ENCODE measurements at places on chromosomes 3 and 15.
A peak's percentile ranks its signal among the peaks of the same experiment; 100 is the strongest.

- no peak for DNase-seq
Observed at GRCh38 chr3:8848696-8849131, 79.3 kb upstream of the OXTR start.

DNA sequence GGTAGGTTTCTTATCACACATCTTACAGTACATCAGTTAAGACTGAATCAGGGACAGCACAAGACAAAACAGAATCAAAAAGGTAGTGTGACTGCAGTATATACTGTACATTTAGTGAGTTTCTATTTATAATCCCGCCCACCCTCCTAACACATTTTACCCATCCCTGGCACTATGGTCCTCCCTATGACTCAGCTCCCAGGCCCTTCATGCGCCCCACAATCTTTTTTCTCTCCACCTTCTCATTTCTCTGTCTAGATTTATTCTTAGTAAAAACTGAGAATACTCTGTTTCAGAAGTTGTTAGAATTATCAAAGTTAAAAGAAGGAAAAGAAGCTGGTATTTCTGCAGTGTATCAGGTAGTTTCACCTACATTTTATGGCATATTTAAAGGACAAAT is 427.3 kb downstream of the CNTN4 start:
- no peak for DNase-seq

DNA sequence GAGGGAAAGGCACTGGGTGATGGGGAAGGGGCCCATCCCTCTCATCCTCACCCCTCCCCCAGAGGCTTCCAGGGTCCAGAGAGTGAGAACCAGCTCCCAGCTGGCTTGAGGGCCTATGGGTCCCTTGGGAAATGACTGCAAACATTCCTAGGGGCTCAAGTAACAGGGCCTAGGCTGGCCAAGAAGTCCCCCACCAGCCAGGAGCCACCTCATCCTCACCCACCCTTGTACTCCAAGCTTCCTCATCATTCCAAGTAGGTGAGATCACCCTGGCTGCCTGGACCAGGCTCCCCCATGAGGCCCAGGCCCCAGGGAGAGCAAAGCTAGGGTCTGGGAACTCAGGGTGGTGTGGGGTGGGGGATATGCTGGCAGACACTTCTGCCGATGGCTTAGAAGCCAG is 14.8 kb downstream of the LOXL1 start:
- DNase-seq: no peak

DNA sequence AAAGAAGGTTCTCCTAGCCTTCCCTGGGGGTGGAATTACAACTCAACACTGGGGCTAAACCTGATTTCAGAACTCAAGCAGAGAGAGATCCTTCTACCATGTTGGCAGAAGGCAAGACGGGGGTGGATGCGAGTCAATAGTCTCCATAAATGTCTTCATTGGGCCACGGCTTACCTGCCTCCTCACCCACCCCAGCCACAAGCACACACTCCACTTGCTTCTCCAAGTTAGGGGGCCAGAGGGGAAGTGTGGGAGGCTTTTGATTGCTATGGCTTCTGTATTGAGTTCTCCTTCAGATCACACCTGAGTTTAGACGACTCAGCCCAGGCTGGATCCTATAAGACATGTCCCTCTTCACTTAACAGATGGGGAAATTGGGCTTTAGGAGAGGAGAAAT is 178.9 kb downstream of the UACA start:
- no peak for DNase-seq

- no peak for DNase-seq
Observed at GRCh38 chr3:2661078-2661477, 449.1 kb downstream of the IL5RA start.

GRCh38 chr3:166472015-166472414 is 634.8 kb upstream of the BCHE start:
- no peak for DNase-seq

DNA sequence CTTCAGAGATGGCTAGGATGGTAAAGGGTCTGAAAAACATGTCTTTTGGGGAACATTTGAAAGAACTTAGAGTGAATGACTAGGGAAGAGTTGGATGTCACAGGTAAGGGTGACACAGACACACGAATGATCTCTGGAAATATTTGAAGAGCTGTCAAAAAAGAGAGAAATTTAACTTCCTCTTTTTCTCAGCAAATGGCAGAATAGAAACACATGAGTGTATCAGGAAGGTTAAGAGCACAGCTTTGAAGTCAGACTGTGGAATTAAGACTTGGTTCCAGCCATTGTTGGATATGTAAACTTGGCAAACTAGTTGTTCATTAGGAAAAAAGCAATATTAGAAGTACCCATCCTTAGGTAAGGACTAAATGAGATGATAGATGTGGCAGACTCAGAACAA is 117.7 kb downstream of the IMPG2 start:
- no peak for DNase-seq

GRCh38 chr15:99305761-99306505 is 54.7 kb downstream of the LRRC28 start:
- no peak for DNase-seq

DNA sequence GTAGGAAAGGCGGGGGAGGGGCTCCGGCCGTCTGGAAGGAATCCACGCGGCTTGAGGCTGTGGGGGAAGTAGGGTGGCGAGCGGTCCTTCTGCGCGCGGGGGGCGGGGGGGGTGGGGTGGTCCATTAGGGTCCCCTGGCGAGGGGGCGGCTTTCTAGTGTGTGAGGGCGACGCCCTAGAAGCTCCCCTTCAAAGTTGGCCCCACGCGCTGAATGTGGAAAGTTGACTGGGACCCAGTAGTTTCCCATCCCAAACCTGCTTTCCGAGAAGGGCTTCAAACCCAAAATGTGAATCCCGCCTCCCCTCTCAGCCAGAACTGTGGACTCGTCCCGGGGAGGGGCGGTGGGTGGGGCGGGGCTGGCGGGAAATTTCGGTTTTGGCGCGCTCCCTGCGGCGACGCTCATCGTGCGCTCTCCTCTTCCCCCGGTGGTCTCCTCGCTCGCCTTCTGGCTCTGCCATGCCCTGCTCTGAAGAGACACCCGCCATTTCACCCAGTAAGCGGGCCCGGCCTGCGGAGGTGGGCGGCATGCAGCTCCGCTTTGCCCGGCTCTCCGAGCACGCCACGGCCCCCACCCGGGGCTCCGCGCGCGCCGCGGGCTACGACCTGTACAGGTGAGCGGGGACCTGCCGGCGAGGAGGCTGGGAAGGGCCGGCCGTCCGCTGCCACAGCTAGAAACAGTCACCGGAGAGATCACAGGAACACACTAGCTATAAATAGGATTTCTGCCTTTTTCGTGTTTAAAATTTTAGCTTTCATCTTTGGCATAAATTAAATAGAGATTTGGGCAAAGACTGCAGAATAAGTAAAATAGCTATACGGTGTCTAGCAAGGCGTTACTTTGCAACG is 790 bp downstream of the DUT start:
- peak; percentile 78 for DNase-seq

DNA sequence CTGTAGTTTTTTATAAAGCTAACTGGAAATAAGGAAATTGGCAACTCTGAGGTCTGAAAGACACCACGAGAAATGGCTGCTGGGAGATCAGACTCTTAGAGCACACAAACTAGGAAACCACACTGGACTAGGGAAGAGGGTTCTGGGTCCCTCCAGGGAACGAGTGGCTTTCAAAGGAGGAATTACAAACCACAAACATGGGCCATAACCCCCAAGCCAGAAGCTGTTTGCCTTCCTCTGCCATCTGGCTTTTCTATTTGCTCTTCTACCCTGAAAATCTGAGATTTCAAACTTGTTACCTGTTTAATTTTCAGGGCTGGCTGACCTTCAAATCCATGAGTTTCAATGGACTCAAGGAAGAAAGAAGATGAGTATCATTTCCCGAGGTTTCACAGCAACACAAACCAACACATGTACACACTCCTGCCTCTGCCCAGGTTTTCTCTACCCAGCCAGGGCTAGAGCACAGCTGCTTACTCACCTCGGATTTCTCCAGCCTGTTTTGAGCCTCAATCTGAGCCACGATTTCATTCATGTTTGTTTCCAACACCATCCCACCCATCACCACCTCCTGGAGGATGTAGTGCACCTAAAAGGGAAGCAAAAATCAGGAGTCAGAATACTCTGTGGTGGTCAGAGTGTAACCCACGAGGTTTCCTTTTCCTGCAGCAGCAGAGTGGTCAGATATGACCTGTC is 22.6 kb upstream of the ANPEP start:
- no peak for DNase-seq

DNA sequence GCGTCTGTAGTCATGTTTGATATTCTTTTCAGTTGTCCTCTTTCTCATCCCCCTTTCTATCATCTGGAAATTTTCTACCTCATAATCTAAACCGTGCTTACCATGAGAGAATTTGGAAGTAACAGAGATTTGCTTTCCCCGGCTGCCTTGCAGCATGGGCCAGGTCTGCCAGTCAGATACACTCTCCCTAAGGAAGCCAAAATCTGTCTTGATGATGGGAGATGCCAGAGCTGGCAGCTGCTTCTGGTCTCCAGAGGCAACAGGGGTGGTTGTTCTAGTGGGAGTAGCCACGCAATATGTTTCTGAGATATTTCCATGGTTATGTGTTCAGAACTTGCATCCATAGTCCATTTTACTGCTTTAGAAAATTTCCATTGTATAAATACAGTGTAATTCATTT is 218.9 kb upstream of the RORA start:
- no peak for DNase-seq

GRCh38 chr15:99340347-99340746 is 89.1 kb downstream of the LRRC28 start:
- DNase-seq: no peak

DNA sequence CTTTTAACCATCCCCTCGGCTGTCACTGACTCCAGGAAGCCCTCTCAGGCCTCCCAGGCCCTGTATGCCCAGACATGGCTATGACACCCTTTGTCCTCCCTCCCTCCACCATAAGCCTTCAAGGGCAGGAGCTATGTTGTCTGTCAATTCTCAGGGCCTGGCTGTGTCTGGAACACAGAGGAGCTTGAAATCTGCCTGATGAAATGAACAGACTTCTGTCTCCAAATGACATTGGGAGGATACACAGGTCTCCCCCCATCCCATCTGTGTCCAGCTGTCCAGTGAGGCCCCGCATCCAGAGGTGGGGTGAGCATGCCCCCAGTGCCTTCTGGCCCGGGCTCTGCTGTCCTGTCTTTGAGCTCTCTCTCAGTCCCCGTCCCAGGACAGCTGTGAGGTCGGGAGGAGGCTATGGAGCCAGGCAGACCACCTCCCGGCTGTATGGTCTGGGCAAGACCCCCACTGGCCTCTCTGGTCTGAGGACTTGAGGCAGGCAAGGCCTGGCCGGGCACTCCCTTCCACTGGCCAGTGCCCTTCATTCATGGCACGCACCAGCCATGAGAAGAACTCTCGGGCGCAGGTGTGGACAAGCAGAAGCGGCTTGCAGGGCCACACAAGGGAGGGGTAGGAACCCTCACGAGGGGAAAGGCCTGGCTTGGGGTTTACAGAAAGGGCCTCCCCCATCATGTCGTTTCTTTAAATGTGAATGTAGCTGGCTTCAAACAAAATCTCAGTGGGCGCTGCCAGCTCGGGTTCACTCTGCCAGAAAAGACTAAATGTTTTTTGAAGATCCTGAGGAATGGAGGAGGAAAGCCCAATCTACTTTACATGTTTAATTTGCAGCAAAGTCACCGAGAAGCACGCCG is 38.9 kb downstream of the PCSK6 start:
- DNase-seq: no peak

DNA sequence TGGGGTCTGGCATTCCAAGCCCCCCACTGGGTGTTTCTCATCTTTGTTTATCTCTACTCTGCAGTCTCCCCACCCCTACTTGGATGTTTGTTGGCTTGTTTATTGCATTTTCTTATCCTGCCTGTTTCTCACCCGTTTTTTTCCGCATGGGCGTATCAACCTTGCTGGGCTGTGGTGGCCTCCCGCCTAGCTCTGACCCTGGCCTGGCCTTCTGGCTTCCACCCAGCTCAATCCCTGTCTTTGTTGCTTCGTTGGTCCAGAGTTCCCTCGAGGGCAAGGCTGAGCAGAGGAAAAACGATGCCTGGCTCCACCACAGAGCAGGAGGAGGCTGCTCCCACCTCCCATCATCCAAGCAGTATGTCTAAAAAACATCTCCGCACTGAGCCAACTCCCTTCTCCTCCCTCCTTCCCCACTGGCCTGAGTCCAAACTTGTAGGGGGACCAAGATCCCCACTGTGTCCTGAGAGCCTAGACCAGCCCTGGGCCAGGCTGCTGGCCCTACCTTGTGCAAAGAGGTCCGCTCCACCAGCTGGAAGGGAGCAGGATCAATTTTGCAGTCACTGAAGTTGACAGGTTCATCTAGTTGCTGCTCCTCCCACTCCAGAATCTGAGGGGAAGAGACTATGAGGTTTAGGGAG is 9.8 kb downstream of the CLCN2 start:
- DNase-seq: no peak

GRCh38 chr3:64388886-64389285 is 163.6 kb upstream of the PRICKLE2 start:
- DNase-seq: no peak

DNA sequence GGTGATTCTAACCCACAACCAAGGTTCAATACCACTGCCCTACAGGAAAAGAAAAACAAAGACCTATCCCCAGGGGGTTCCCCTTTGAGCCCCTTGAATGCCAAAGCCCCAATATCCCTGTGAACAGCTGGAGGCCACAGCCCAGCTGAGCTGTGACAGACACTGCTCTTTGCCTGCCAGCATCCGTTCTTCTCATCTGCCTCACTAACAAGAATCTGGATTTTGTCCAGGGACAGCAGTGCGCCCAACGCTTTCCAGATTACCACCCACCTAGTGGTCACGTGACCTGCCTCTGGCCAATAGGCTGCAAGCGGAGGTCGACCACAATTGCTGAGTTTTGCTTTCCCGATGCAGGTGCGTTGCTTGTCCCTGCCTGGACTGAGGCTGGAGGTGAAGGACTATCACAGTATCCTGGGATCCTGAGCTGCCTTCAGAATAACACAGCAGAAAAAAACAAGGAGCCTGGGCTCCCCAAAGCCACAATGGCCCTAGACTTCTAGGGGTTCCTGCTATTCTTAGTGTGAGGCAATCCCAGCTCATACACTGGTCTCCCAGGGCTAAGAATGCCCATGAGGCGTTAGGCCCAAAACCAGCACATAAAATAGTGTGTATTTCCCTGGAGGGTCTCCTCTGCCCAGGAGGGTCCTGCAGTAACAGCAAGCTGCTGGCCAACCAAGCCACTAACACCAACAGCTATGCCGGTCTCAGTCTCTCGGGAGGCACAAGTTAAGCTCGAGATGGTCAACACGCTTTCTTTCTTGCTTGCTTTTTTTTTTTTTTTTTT is 13.8 kb downstream of the BDH1 start:
- no peak for DNase-seq

DNA sequence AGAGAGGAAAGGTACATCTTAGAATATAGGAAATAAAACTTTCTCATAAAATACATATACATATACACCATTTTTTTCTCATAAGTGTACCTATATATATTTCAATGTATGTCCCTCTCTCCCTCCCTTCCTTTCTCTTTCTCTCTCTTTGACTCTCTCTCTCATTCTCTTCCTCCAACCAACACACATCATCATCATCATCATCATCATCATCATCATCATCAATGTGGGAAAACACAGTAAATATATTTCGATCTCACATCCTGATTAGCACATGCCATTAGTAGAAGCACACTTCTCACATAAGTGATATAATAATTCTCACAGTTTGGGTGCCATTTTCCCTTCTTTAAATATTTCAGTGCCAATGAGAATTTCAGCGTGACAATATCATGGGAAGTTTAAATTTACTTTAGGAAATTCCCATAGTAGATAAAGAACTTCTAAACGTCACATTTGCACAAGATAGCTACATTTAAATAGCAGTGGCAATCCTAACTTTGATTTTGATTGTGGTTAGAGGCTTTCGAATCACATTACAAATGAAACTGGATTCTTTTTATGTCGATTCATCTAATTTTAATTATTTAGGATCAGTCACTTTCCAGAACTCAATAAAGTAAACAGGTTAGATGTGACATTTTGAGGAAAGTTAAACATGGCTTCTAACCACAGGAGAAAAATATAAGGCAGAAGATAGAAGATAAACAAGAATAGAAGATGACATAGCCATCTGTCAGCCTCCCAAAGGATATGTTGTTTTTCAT is 33.0 kb upstream of the ACTC1 start:
- DNase-seq: no peak
